ENCODE measurements at places on chromosomes 5 and 9.
A peak's percentile ranks its signal among the peaks of the same experiment; 100 is the strongest.

DNA sequence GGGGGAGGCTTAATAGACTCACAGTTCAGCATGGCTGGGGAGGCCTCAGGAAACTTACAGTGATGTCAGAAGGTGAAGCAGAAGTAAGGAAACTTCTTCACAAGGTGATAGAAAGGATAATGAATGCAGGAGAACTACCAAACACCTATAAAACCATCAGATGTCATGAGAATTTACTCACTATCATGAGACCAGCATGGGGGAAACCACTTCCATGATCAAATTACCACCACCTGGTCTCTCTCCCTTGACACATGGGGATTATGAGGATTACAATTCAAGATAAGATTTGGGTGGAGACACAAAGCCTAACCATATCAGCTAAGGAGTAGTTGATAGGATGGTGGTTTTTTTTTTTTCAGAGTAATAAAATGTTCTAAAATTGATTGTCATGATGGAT, 201.8 kb downstream of the CDH12 start:
- DNase-seq = no peak

DNA sequence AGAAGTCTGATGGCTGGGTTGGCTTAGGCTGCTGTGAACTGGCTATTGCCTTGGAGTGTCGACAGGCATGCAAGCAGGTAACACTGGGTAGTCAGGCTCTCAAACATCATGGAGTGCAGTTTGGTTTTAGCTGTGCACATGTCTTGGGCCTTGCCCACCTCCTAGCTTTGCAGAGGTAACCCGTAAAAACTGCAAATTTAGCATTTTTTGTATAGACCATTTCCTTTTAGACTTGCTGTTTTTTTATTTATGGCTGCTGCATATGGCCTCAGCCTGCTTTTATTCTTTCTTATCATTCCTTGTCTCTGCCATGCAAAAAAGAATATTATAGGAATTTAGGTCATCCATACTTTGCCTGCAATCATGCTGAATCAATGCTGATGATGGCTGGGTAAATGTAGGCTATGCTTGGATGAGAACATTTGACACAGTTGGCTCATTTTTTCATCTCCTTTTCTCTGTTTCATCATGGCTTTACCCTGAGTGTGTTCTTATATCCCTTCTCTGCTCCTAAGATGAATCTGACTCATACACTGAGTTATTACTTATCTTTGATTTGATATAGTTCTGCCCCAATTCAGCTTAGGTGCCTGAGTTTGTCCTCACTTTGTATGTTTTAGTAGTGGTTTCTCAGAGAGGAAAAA, 27.2 kb downstream of the RECK start:
- DNase-seq = no peak

DNA sequence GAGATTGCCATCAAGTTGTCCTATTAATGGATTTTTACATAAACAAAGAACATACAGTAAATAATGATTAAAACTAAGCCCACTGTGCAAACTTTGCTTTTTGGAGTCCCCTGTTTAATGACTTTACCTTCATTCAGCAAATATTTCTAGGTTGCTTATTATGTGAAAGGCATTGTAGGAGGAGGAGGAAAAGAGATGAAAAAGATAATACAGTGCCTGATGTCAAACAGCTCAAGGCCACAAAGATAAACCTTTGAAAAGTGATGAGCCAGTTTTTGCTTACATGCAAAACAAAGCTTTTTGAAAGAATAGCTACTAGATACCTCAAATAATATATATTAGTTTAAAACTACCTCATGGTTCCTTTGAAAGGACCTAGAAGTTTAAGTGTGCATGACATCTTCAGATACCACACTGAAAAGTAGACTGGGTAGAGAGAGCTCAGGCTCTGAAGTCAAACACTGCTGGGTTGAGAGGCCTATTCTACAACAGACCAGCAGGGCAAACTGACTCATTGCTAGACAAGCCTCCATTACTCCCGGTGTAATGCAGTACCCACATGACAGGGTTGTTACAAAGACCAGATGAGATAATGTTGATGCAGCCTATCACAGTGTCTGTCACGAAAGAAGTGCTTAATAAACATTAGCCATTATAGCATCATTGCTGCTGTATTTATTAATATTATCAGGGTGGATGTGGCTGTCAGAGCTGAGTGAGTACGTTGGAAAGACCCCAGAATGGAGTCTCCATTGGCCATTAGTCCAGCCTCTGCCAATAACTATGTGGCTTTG, 11.8 kb downstream of the DEPDC1B start:
- DNase-seq = no peak

GRCh38 chr5:157292599-157292998, 26.7 kb downstream of the CYFIP2 start:
- no peak for DNase-seq

GRCh38 chr5:158718738-158719505, 380.8 kb downstream of the EBF1 start:
- DNase-seq = no peak

GRCh38 chr9:100455470-100455869, 17.5 kb upstream of the TMEFF1 start:
- no peak for DNase-seq

GRCh38 chr9:4620057-4620765, 41.9 kb upstream of the PLPP6 start:
- no peak for DNase-seq

GRCh38 chr9:34233672-34234071, 54.8 kb downstream of the UBAP1 start:
- no peak for DNase-seq

- DNase-seq = no peak
These were observed 184.8 kb downstream of the KIAA0825 start for GRCh38 chr5:94433397-94434163.

DNA sequence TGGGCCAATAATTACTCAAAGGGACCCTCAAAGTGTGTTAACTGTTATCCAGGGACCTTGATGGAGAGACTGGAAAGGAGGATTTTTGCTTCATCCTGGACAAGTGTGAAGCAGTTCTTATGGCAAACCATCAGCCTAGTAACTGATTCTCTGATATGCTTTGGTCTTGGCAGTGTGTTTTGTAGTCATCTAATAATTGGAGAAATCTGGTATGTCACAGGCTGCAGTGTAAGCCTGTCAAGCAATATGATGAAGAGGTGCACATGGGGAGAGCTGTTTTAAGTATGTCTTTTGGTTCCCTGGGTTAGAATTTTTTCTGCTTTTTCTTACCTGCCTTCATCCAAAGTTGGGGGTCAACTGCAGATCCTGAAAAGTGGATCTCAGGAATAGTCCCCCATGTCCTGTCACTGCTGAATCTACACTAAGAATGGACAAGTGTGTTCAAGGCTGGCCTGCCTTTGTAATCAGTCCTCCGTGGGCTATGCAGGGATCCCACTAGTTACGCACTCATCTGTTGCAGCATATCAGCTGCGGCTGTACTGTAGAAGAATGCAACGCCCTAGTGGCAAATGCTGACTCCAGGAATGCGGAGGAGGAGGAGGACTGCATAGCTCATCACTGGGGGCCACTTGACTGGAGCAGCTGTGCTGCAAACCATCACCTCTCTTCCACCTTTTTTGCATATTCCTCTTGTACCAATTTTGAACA, 1.9 kb downstream of the SPTAN1 start:
- DNase-seq = no peak

DNA sequence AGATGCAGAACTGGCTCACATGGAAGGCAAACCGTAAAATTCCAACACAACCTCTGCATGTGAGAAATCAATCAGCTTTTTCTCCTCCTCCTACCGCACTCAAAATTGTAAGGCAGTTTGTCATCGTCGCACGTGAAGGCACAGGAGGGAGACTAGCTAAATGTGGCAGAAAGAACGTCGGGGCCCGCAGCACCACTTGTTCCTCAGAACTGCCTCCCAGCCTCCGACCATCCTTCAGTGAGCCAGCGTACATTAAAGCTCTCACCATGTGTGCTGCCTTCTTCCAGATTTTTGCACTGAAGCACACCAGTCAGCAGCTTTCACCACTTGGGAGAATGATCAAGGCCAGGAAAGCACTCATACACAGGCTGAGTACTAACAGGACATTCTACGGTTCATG, 105.9 kb downstream of the RFX3 start:
- no peak for DNase-seq

DNA sequence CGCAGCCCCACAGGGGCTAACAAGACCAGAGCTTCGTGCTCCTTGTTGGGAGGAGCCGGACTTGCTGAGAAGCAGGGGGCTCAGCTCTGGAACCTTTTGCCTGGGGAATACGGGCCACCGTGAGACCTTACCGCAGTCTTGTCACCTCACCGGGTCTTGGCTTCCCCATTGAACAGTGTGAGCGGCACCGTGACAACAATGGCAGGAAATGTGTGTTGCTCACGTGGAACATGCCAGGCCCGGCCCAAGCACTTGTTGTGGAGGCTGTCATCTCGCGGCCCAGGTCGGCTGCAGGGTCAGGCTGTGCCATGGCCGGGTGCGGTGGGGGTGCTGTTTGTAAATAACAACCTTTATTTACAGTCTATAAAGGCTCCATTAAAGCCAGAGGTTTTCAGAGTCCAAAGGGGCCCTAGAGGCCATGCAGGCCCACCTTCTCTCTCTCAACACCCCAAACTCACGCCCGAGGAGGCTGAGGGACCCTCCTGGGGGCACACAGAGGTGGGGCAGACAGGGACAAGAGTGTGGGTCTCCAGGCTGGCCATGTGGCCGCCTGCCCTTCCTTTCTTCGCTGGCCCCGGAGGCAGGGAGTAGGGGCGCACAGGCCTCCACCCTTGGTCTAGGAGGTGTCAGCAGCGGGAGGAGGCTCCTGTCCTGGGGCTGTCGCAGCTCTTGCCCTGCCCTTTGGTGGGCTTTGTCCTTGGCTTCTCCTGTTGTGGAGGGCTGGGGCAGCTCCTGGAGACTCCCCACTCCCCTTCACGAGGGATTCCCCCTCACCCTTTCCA, 79.7 kb downstream of the TSPAN17 start:
- DNase-seq = no peak

- no peak for DNase-seq
These were observed 6.2 kb downstream of the NOL6 start for GRCh38 chr9:33467526-33467925.

DNA sequence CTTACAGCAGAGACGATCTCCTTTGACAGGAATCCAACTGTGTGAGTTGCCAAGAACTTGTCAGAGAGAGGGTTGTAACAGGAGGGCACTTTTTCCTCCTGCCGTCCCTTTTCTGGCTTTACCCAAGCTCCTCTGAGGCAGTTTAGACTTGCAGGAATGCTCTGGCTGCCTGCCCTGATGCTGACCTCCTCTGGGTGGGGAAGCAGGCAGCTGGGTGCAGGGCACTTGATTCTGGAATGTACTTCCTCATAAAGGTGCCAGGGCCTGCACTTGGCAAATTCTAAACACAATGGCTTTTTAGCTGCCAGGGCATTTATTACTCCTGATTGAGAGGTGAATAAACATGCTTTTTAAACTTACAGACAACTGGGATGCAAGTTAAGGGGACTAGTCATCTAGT, 190.4 kb downstream of the EPB41L4A start:
- no peak for DNase-seq

DNA sequence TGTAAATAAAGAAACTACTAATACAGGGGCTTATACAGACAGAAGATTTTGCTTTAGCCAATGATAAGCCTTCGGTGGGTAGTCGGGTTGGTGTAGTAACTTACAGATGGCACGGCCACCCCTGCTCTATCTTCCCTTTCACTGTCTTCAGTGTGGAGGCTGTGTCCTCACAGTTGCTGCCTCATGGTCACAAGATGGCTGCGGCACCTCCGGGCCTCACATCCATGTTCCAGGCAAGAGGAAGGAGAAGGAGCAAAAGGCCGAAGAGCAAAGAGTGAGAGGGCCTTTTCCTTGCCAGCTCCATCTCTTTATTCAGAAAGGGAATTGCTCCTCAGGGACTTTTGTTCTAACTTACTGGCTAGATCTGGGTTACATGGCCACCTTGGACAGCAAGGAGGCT, 22.2 kb upstream of the IER5L start:
- no peak for DNase-seq

GRCh38 chr9:85528142-85528541, 213.6 kb downstream of the AGTPBP1 start:
- no peak for DNase-seq

DNA sequence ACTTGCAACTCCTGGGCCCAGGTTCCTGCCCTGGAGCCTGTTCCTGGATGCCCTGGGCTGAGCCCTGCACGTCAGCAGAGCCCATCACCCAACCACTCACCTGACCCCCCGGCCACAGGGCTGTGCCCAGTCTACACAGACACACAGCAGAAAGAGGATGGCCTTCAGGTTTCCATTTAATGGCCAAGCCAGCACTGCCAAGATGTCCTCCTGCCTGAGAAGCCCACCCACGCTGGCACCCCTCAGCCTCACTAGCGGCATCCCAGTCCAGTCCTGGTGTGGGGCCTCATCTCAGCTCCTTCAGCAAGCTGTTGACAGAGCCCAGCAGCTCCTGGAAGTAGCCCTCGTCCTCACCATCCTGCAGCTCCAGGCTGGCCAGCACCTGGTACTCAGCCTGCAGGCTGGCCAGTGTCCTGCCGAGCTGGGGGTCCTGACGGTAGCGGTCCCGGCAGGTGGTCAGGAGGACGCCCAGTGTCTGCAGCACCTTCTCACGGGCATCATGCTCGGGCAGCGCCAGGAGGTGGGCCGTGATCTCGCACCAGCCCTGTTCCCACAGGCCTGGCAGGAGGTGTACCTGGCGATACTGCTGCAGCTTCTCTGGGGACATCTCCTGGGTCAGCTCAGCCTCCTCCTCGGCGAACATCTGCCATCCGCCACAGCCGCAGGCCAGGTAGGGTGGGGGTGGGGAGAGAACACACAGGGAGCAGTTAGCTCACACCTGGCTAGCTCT, 71.9 kb upstream of the LRRTM2 start:
- no peak for DNase-seq

- peak; percentile 65 for DNase-seq
These were observed 16.6 kb upstream of the PLPP1 start for GRCh38 chr5:55551358-55551757.

GRCh38 chr9:69621730-69622460, 50.3 kb downstream of the APBA1 start:
- no peak for DNase-seq

DNA sequence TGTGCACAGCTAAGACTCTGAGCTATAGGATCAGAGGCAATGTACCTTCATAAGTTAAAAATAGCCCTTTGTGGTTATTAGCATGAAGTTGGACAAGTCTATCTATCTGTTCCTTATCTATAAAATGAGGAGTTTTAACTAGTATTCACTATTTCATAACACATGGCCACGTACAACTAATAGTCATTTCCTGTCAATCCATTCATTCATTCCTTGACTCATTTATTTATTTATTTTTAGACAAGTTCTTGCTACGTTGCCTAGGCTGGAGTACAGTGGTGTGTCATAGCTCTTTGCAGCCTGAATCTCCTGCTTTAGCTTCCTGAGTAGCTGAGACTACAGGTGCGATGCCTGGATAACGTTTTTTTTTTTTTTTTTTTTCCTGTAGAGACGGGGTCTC, 92.1 kb downstream of the NR3C1 start:
- DNase-seq = no peak

GRCh38 chr9:90961375-90961774, 159.8 kb downstream of the SYK start:
- DNase-seq = peak; percentile 73

DNA sequence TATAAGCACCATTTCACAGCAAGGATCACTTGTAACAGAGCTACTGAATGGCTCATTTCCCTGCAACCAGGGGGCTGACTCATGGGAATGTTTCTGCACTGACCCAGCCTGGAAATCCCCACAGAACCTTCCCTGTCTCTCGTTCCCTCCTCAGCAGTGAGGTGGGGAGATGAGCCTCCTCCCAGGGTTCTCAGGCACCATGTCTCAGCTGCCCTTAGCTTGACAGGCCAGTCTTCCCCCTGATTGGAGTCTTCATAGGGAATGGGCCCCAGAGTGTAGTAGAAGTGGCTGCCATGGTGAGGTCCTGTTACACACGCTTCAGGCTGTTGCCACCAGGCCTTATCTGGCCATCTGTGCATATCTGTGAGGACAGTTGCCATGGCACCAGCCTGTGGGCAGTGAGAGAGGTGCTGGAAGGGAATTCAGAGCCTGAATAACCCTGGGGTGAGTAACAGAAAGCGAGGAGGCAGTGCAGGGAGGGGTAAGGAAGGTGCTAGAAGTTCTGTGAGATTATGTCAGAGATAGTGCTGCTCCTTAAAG, 324.4 kb downstream of the ENC1 start:
- DNase-seq = peak; percentile 67

All from NCI-H1417 (cell line).